Adrenal gland (tissue), 19 donors: ENCODE measurements at places on chromosomes 6 and 20.

- H3K36me3 ChIP-seq = peaks cover 56% of the 10 kb centered on the region
- no peak overlapping the region for H3K27ac ChIP-seq
- H3K4me1 ChIP-seq = peaks cover 4% of the 10 kb centered on the region
- H3K4me3 ChIP-seq = no peak overlapping the region
These were observed 21.1 kb downstream of the TRIM26 start for GRCh38 chr6:30192076-30192475.

GRCh38 chr6:42304053-42304712 lies 86.5 kb upstream of the MRPS10 start:
- H3K4me1 ChIP-seq = peaks cover 18% of the 10 kb centered on the region
- H3K27me3 ChIP-seq = no peaks in the 10 kb centered on the region
- peaks cover 9% of the 10 kb centered on the region for H3K36me3 ChIP-seq
- H3K4me3 ChIP-seq = no peak overlapping the region

DNA sequence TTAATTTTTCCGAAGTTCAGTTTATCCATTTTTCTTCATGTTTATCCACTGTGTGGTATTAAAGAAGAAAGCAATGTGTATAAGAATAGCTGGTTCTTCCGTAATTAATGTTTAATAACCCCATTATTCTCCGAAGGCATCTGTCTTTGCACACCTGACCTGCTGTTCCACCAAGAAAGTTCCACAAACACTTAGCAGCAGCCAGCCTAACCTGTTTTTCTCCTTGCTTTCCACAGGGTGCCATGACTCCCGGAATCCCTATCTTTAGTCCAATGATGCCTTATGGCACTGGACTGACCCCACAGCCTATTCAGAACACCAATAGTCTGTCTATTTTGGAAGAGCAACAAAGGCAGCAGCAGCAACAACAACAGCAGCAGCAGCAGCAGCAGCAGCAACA lies 7.4 kb downstream of the TBP start:
- peaks cover 49% of the 10 kb centered on the region for H3K36me3 ChIP-seq
- no peaks in the 10 kb centered on the region for H3K27me3 ChIP-seq
- no peaks in the 10 kb centered on the region for H3K4me1 ChIP-seq
- H3K4me3 ChIP-seq = no peak overlapping the region

- no peak for DNase-seq
- no peak overlapping the region for H3K4me3 ChIP-seq
- H3K27ac ChIP-seq = no peak overlapping the region
- H3K27me3 ChIP-seq = no peaks in the 10 kb centered on the region
These were observed 78.2 kb upstream of the NXT1 start for GRCh38 chr20:23272176-23273029.

DNA sequence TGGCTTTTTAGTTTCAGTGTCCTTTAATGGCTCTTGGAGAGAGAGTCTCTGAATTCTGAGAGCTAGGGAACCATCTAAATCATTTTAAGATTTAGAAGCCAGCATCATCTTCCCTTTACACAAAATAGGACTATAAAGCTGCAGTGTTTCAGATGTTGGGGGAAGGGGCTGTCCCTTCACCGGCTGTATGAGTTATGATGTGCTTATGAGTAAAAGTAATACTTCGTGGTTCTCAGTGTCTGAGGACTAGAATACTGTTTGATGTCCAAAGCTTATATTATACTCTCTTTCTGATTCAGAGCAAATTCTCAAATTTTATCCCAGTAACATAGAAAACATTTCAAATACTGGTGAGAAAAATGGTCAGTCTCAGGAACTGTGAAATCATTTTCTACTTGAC lies 63.5 kb upstream of the FAM8A1 start:
- no peak overlapping the region for H3K4me3 ChIP-seq

DNA sequence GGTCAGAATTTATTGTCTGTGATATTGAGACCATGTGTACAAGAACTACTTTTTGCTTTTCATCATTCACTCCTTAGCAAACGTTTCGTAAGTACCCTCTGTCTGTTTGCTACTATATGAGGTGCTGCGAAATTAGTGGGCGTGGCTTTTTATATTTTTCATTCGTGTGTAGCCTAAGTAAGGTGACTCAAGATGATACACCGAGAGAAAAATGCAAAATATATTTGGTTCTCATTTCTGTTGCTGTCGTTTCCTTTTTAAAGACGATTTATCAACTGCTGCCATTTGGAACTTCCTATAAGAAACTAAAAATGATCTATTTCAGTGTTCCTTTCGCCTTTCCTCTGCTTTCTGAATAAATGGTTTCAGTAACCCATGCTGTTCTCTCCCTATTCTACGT lies 61.2 kb downstream of the VAPB start:
- H3K4me3 ChIP-seq = no peak overlapping the region
- no peak overlapping the region for H3K27ac ChIP-seq
- no peak for DNase-seq
- H3K36me3 ChIP-seq = no peaks in the 10 kb centered on the region

DNA sequence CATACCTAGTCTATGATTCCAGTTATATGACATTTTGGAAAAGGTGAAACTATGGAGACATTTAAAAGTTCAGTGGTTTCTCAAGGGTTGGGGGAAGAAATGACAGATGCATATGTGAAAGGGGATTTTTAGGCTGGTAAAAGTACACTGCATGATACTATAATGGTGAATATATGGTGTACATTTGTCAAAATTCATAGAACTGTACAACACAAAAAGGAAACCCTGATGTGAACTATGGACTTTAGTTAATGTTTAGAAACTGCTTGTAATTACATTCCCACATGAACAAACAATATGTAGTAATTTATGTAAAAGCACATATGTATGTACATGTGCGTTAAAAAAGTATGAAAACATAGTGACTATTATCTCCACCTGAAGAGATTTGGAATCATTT lies 907.3 kb upstream of the CITED2 start:
- H3K4me1 ChIP-seq = no peaks in the 10 kb centered on the region
- H3K27me3 ChIP-seq = no peaks in the 10 kb centered on the region
- H3K36me3 ChIP-seq = no peaks in the 10 kb centered on the region
- no peak overlapping the region for H3K27ac ChIP-seq

DNA sequence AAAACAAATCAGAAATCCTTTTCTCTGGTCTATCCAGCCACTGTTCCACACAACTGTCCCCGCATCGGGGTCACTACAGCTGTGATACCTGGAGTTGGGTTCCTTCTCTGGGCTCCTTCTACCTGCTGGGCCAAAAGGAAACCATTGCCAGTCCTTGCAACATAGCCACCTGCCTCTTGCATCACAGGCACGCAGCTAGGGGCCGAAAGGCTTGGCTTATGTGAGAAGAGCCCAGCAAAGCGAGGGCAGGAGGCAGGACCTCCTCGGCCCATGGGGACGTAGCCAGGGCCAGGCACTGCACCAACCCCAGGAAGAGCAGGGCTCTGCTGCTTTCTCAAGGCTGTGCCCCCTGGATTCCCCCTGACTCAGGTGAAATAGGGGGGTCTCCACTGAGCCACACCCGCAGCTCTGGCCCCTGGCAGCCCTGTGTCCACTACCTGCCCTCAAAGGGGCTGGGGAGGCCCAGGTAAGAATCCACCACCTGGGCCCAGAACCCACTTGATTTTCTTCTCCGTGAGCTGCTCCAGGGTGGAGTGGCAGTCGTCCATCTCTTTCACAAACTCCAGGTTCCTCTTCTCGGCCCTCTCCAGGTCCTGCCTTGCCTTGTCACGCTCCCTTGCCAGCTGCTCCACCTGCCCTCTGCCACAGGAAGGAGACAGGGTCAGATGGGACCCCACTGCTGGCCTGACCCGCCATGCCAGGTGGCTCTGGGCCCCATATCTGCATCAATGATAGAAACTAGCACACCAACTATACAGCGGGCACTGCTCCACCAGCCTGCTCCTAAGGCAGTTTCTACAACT lies 88.9 kb downstream of the GINS1 start:
- H3K36me3 ChIP-seq = no peaks in the 10 kb centered on the region
- H3K4me3 ChIP-seq = no peak overlapping the region
- H3K27ac ChIP-seq = no peak overlapping the region
- H3K27me3 ChIP-seq = no peaks in the 10 kb centered on the region
- DNase-seq = no peak
- no peaks in the 10 kb centered on the region for H3K4me1 ChIP-seq

GRCh38 chr20:64254571-64255360 lies 782 bp upstream of the PCMTD2 start:
- no peaks in the 10 kb centered on the region for H3K27me3 ChIP-seq
- no peaks in the 10 kb centered on the region for H3K36me3 ChIP-seq
- H3K27ac ChIP-seq = peak overlapping the region; percentile 84
- peaks cover 41% of the 10 kb centered on the region for H3K4me1 ChIP-seq
- no peak for DNase-seq

GRCh38 chr6:1136415-1136774 lies 175.5 kb upstream of the FOXQ1 start:
- no peaks in the 10 kb centered on the region for H3K36me3 ChIP-seq
- no peaks in the 10 kb centered on the region for H3K27me3 ChIP-seq
- peak; percentile 3 for DNase-seq
- no peaks in the 10 kb centered on the region for H3K4me1 ChIP-seq

GRCh38 chr20:61321481-61321880 lies 69.4 kb downstream of the CDH4 start:
- DNase-seq = no peak
- H3K27ac ChIP-seq = no peak overlapping the region
- no peak overlapping the region for H3K4me3 ChIP-seq
- H3K36me3 ChIP-seq = no peaks in the 10 kb centered on the region
- H3K4me1 ChIP-seq = no peaks in the 10 kb centered on the region
- H3K27me3 ChIP-seq = no peaks in the 10 kb centered on the region

- no peaks in the 10 kb centered on the region for H3K4me1 ChIP-seq
- no peaks in the 10 kb centered on the region for H3K27me3 ChIP-seq
- no peak overlapping the region for H3K4me3 ChIP-seq
- DNase-seq = no peak
These were observed 19.3 kb upstream of the ZNF831 start for GRCh38 chr20:59144179-59144830.

GRCh38 chr6:52253494-52253893 lies 9.2 kb upstream of the IL17F start:
- no peaks in the 10 kb centered on the region for H3K36me3 ChIP-seq
- no peaks in the 10 kb centered on the region for H3K4me1 ChIP-seq
- no peak overlapping the region for H3K4me3 ChIP-seq
- no peak overlapping the region for H3K27ac ChIP-seq
- H3K27me3 ChIP-seq = no peaks in the 10 kb centered on the region
- DNase-seq = no peak

- no peak overlapping the region for H3K4me3 ChIP-seq
- no peak overlapping the region for H3K27ac ChIP-seq
- no peaks in the 10 kb centered on the region for H3K4me1 ChIP-seq
- H3K36me3 ChIP-seq = no peaks in the 10 kb centered on the region
These were observed 28.1 kb upstream of the MTCL3 start for GRCh38 chr6:127547215-127547614.

- DNase-seq = no peak
- peaks cover 68% of the 10 kb centered on the region for H3K4me1 ChIP-seq
- H3K27me3 ChIP-seq = no peaks in the 10 kb centered on the region
- no peak overlapping the region for H3K27ac ChIP-seq
These were observed 81.0 kb downstream of the FKBP5 start for GRCh38 chr6:35607517-35608233.

- H3K27ac ChIP-seq = no peak overlapping the region
- no peaks in the 10 kb centered on the region for H3K4me1 ChIP-seq
- no peak for DNase-seq
- H3K27me3 ChIP-seq = no peaks in the 10 kb centered on the region
These were observed 274.1 kb upstream of the CITED2 start for GRCh38 chr6:139648430-139649000.

DNA sequence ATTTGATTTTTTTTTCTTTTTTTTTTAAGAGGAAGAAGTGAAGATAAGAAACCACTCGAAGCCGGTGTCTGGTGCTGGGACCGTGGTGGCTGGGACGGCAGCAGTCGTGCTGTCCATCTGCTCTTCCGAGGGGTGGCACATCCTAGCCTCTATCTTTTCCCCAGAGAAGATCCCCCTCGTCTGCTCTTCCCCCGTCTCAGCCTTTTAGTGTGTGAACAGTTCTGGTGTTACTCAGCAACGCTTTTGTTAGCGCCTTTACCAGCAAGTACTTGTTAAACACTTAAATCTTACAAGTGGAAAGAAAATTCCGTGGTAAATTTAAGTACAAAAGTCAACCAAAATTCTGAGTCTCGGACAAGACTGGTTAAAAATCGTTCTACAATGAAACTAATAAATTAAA lies 90.1 kb downstream of the RSPH3 start:
- no peaks in the 10 kb centered on the region for H3K36me3 ChIP-seq
- H3K4me1 ChIP-seq = no peaks in the 10 kb centered on the region
- DNase-seq = no peak
- no peak overlapping the region for H3K4me3 ChIP-seq
- no peak overlapping the region for H3K27ac ChIP-seq

DNA sequence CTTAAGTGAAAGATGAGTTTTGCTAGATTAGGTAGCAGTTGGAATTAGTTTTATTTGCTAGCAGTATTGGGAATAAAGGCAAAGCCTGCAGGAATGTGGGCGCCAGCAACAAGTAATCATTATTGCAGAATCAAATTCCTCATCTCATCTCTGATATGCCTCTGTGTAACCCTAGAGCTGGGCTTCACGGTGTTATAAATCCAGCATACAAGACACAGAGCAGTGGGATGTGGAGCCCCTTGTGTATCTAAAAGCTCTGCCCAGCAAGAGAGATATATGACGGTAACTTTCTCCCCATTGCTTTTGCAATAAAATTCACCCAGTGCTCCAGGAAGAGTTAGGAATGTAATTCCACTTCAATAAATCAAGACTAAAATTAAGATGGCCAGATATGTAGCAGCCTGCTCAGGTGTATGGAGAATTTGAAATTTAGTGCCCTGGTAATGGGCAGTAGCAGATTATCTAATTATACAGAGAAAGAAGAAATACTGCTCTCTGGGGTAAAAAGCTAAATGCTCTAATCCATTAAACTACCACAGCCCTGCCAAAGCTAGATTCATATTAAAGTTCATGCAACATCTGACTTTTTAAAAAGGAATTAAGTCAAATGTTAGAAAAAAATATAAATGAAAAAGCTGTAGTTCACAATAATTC lies 5.6 kb upstream of the BLOC1S5 start:
- H3K27ac ChIP-seq = no peak overlapping the region
- H3K27me3 ChIP-seq = no peaks in the 10 kb centered on the region
- no peak overlapping the region for H3K4me3 ChIP-seq
- H3K36me3 ChIP-seq = no peaks in the 10 kb centered on the region
- no peak for DNase-seq
